ENCODE measurements at places on chromosomes 3 and 15.
A peak's percentile ranks its signal among the peaks of the same experiment; 100 is the strongest.

DNA sequence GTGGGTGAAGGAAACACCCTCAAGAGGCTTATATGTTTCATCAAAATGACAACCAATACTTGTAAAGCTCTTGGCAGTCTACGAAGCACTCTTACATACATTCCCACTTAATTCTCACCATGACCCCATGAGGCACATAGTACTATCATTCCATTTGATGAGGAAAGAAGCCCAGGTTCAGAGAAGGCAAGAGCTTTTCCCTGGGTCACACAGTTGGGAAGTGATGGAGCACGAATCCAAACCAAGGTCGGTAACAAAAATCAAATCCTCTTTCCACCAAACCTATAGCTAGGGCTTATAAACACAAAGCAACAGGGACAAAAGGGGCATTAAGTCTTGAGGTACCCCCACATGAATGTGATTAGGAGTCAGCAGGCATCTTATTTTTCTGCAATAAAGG is 187.1 kb downstream of the UACA start:
- no peak for DNase-seq

GRCh38 chr3:53813229-53813628 is 33.0 kb downstream of the CHDH start:
- no peak for DNase-seq

GRCh38 chr15:63677778-63678177 is 80.6 kb downstream of the FBXL22 start:
- no peak for DNase-seq

- no peak for DNase-seq
These were observed 8.9 kb downstream of the GYG1 start for GRCh38 chr3:149000206-149000745.

- no peak for DNase-seq
These were observed 63.0 kb upstream of the PFN2 start for GRCh38 chr3:150033721-150034120.

- no peak for DNase-seq
These were observed 7.3 kb downstream of the RNU5B-1 start for GRCh38 chr15:65311760-65312159.

- DNase-seq = no peak
These were observed 315.0 kb downstream of the OXSM start for GRCh38 chr3:26104851-26105251.

GRCh38 chr3:123489400-123490004 is 40.6 kb upstream of the ADCY5 start:
- peak; percentile 5 for DNase-seq

- no peak for DNase-seq
These were observed 65.1 kb downstream of the HMCES start for GRCh38 chr3:129343643-129344360.

DNA sequence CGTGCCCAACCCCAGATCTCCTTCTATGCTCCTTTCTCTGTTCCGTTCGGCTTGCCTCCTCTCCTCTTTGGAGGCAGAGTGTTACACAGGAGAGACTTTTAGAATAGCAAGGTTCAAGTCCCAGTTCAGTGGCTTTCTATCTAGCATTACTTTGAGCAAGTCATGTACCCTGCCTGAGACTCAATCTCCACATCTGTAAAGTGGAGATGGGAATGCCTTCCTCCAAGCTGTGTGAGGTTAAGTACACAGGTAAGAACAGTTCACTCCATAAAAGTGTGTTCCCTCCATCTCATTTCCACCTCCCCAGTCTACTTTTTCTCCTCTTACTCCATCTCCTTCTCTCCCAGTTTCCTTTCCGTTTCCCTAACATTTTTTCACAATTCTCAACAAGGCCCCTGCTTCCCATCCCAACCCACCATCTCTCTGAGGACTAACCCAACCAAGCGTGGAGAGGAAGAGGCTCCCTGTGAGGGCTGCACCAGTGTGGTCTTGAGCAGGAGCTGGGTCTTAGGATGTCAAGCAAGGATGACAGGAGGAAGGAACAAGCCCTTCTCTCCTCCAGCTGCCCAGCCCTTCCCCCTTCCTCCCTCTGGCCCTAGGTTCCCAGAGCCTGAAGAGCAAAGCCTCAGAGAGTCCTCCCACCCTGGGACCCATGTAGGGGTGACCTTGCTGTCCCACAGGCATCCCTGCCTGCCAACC is 6.4 kb downstream of the ATP8B4 start:
- DNase-seq = no peak

DNA sequence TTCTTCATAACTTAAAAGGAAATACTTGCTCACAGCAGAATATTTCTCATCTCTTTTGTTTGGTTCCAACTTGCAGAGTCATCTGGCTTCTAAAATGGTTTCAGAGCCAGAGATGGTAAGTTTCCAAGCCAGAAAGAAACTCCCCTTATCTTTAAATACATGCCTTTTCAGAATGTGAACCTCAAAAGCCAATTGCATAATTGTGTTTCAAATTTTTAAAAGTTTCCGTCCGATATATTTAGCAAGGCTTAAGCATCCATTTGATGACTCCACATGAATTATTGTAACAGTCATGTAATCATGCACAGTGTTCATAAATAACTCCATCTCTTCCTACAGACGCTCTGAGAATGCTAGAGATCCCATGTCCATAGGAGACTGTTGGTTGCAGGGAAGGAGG is 40.6 kb upstream of the C3orf80 start:
- no peak for DNase-seq

GRCh38 chr3:194843556-194843955 is 157.9 kb downstream of the FAM43A start:
- DNase-seq = no peak

DNA sequence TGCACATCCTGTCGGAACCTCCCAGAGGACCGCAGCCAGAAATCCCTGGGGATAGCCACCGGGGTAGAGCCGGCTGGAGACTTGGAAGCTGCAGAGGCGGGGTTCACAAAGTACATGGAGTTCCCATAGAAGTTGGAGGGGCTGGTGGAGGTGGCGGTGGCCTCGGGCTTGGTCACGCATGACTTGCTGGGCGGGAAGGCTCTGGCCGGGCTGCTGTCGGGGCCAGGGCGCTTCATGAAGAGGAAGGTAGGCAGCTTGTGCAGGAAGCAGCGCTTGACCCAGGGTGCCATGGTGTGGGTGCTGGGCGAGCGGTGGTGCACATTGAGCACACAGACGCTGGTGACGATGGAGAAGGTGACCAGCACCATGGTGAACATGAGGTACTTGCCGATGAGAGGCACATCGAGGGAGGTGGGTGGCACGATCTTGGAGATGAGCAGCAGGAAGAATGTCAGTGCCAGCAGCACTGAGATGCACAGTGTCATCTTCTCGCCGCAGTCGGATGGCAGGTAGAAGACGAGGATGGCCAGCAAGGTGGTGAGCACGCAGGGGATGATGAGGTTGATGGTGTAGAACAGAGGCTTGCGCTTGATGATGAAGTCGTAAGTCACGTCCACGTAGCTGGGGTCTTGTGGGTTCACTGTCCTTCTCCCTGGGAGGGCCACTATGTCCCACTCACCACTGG is 8.4 kb upstream of the CHRNA3 start:
- no peak for DNase-seq

DNA sequence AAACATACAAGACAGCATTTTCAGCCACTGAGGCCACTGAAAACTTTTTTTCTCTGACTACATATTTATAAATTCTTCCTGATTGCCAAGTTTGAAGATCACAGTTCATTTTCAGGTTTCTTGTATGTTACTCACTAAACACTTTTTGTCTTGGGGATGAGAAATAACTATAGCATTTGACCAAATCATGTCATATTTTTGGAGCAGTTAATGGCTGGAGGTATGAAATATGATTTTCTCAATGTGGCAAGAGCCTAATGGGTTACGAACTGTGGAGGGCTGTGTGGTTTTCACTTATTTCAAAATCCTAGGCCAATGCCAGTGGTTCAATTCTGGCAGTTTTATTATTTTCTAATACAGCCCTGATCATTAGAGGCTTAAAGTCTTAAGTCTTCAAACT is 64.4 kb downstream of the USP13 start:
- DNase-seq = no peak

DNA sequence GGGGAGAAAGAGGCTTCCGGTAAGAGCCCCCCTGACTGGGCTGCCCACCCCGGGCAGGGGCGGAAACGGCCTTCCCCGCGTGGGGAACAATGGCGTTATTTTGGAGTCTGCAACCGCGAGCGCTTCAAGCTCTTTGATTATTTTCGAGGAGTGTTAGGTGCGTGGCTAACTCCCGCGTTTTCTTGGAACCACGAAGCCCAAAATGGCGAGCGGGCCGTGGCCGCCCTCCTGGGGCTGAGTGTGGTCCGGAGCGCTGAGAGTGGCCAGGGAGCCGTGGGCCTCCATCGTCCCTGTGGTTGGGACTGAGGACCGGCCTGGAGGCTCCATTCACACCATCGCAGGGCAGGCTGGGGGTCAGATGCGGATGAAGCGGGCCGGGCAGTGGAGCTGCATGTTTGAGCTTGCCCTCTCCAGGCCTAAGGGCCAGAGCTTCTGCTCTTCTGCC is 44.6 kb upstream of the POLG start:
- no peak for DNase-seq

DNA sequence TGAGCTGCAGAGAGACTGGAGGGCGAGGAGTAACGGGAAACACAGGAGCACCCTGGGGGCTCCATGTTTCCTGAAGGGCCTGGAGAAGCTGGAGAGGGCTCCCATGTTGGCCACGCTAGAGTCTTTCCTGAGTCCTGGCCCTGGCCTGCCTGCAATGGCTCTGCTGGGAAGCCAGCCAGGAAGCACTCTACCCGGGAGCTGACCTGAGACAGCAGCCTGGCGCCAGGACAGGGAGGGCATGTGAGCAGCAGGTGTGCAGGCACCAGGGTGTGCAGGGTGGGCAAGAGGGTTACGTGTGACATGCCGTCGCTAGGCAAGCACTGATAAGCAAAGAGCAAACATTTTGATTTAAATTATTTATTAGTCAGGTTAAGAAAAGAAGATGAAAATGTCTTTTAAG is 301.4 kb downstream of the OCA2 start:
- no peak for DNase-seq

GRCh38 chr3:120536642-120537041 is 59.5 kb upstream of the NDUFB4 start:
- DNase-seq = no peak

- no peak for DNase-seq
These were observed 54.8 kb downstream of the FILIP1L start for GRCh38 chr3:100059472-100059871.

- peak; percentile 60 for DNase-seq
These were observed 11.6 kb upstream of the SCAMP5 start for GRCh38 chr15:74983725-74984231.

DNA sequence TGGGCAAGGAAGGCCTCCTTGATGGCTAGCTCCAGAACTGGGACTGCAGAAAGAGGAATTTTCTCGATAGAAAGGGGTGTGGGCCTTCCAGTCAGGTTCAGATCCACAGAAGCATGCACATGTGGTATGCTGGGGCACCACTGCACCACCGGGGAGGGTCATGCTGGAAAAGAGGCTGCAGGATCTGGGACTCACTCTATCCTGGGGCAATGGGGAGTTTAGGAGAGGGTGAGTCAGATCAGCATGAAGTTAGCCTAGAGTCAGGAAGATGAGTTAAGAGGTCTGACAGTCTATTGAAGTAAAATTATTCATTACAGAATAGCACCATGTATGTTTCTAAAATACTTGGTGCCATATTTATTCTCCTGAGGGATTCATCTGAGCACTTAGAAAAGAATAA is 130.2 kb upstream of the TOPAZ1 start:
- no peak for DNase-seq

- DNase-seq = no peak
These were observed 42.0 kb downstream of the UMPS start for GRCh38 chr3:124772081-124772831.

- no peak for DNase-seq
These were observed 18.2 kb downstream of the HOMER2 start for GRCh38 chr15:82934100-82934880.

- DNase-seq = no peak
These were observed 49.2 kb downstream of the CYFIP1 start for GRCh38 chr15:22930782-22931484.

- DNase-seq = peak; percentile 10
These were observed 37.5 kb upstream of the STIMATE start for GRCh38 chr3:52934630-52935530.

Measured in stimulated activated CD8-positive, alpha-beta memory T cell treated with anti-CD3 and anti-CD28 coated beads, Interleukin-15, amount 100 ng/mL, for 48 hours (primary cell).